ENCODE measurements at places on chromosomes 16 and 17.

DNA sequence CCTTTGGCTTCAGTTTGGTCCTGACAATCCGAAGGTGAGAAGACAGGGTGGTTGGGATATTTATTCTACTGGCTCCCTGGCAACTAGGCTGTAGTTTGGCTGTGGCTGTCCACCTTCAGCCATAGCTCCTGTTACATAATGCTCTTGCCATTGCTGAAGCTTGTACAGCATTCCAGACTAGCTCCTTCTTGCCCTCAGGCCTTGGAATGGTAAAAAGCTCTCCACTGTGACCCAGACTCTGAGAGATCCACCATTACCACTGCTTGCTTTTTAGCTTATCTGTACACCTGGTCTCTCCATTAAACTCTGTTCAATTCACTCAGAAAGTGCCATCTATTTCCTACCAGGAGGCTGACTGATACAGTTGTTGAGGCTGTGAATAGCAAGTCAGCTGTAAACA is 231.8 kb upstream of the MON1B start:
- DNase-seq, result no peak

- no peak for DNase-seq
Measured at GRCh38 chr16:10617662-10618420, 37.4 kb upstream of the EMP2 start.

DNA sequence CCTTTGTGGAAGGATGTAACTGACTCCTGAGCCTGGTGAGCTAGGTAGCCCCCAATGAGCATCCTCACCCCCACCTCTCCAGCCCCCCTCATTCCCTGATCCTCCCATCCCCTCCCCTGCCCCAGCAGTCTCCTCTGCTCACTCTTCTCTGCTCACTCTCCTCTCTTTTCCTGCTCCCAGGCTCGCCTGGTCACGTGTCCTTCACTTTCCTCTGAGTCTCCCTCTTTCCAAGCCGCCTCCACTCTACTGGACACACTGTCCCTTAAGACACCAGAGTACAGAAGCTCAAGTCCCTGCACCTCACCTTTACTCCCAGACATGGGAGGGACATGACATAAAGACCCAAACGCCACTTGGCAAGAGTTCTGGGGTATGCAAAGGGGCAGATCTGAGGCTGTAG is 76.3 kb upstream of the RBL2 start:
- DNase-seq, result no peak

DNA sequence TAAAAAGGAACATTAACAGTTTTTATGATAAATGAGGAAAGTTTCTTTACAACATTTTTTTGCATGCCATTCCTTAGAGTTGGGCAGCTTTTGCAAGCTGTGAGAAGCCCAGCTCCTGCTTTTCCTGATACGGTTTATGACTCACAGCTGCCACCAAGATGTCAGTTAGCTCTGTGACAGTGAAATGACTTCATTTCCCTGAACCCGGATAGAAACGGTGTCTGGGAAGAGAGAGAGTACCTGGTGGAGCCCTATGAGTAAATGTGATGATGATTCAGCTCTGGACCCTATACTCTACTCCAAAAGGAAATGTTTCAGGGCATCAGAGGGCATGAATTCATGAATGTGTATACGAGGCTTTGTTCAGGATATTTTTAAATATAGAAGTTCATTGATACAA is 366.3 kb upstream of the HSBP1 start:
- DNase-seq, result no peak

DNA sequence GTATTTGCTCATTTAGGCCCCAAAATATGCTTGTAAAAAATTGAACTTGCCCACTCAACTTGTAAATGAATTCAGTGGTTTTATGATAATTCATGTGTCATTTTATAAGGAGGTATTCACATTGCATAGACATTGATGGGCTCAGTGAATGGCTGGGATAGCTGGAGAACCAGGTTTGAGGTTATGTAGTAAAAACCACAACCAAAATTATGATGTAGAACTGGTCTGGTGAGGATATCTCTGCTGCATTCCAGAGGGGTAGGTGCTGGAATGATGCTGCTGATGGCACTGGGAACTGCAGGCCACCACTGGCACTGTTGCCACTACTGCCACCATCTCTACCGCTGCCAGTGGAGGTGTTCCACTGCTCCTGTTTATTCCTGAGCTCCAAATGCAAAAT is 21.5 kb upstream of the RABEP1 start:
- no peak for DNase-seq

DNA sequence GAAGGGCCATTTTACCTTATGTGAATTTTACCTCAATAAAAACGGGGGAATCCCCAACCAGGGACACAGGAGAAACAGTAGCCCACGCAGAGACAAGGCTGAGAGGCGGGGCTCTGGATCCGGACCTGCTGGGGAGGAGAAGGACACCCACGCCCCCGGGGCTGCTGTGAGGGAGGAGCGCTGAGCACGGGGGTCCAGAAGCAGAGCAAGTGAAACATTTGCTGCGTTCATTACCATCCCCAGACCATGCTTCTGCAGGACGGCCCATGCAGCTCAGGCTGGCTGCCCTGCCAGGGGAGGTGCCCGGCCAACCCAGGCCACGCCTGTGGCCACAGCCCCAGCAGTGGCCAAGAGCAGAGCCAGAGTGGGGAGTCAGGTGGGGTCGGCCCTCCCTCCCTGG is 50.0 kb downstream of the KCNJ18 start:
- no peak for DNase-seq

GRCh38 chr17:18247613-18248001 is 10.9 kb downstream of the FLII start:
- no peak for DNase-seq

- no peak for DNase-seq
Measured at GRCh38 chr16:60640038-60640437, 1396.2 kb downstream of the CDH8 start.

DNA sequence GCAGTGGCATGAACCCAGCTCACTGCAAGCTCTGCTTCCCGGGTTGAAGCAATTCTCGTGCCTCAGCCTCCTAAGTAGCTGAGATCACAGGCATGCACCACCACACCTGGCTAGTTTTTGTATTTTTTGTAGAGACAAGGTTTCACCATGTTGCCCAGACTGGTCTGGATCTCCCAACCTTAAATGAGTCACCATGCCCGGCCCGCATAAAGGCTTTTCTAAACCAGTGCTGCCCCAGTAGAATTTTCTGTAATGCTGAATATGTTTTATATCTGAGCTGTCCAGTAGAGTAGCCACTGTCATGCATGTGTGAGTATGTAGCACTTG is 36.9 kb upstream of the WSB1 start:
- no peak for DNase-seq

GRCh38 chr16:25031441-25032307 is 16.5 kb upstream of the ARHGAP17 start:
- peak; percentile 85 for DNase-seq

DNA sequence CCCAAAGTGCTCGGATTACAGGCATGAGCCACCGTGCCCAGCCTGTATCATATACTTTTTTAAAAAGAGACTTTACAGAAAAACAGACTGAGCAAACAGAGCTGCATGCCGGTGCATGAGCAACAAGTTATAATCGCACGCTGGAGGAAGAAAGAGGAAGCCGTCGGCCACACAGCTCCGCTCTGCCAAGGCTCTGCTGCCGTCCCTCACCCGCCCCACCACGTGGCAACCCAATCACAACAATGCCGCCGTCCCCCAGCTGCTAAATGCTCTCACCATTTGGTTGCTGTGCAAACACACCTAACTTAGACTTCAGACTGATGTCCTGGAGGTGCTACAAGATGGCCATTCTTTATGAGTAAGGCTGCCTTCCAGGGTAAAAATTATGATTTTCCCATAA is 83.5 kb downstream of the ADCY9 start:
- DNase-seq, result peak; percentile 24

DNA sequence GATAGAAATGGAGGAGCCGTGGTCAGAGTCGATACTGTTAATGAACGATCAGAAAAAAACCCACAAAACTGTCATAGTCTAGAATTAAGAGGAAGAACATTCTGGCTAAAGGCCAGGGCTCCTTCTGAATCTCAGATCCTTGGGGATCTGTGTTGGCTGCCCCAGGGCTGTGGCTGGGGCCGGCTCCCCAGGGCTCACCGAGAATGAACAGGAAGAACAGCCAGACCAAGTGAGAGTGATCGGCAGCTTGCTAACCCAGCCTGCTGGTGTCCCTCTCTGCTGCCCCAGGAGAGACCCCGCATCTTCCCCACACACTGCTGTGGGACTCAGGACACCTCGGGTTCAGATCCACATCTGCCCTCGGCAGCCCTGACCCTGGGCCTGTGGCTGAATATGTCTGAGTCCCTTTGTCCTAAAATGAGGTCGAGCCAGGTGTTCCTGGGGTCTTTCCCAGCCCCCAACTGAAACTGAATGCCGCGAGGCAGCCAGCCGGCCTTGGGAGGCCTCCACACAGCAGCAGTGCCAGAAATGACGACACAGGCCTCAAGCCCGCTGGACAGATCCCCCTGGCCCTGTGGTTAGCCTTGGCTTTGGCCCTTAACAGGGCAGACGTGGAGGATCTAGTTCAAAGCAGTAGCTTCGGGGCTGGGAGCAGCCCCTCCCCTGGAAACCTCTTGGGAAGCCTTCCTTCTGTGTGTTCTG is 23.9 kb upstream of the CLEC18A start:
- no peak for DNase-seq

GRCh38 chr16:65666132-65666941 is 544.5 kb upstream of the CDH11 start:
- DNase-seq, result no peak

DNA sequence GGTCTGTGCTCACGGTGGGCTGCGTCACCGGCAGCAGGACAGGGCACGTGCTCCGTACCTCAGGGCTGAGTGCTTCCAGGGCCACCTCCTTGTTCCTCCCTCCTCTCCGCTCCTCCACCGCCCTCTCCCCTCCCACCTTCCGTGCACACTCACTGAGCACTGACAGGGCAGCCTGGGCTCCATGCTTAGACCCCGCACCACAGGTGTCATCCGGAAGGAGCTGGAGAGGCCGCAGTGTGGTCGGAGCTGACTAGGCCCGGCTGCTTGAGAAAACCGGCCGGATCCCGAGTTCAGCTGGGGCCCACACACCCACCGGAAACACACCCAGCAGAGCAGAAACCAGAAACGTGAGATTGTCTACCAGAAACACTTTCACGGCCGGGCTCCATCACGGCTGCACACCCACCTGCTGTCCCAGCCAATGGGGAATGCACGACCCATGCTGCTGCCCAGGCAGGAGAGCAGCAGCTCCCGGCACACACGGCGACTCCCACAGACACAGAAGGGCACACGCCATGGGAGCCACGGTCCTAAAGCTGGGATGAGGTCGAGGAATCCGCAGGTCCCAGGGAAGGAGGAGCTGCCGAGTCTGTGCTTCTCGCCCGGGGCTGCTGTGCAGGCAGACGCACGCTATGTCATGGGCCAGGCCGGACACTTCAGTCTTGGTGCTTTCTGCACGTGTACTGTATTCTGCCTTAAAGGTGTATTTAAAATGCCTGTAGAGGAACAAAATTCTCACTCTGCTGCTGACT is 55.0 kb upstream of the ZNF469 start:
- DNase-seq, result no peak

DNA sequence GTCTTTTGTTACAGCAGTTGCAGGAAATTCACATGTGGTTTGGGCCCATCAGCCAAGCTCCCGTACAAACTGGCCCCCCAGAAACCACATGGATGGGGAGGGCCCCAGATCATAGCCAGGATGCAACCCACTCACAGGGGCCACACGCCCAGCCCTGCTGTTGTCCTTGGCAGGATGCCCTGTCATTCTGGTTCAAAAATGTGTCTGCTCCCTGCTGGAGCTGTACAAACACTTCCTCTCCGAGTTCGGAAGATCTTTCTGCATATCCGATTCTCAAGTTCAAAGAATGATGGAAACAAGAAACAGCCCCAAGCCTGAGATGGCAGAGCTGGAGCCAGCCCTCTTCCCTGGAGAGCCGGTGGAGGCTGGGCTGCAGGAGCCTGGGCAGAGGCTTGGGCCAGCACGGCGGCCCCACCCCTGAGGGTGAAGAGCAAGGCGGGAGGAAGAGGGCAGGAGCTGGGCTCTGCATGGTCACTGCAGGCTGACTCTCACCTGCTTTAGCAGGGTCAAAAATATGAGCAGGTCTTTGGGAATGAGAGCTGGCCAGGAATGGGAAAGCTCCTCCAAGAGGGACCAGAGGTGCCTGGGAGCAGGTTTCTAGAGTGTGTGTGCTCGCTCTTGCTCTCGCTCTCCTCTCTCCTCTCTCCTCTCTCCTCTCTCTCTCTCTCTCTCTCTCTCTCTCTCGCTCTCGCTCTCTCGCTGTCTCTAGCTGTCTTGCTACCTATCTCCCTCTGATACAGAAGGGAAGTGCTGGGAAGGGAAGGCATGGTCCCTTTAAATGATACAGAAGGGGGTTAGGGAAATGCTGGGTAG is 34.7 kb upstream of the ENPP7 start:
- DNase-seq, result no peak

GRCh38 chr17:81607431-81607830 is 29.5 kb downstream of the NPLOC4 start:
- DNase-seq, result no peak

GRCh38 chr16:67395105-67395457 is 1.8 kb upstream of the TPPP3 start:
- no peak for DNase-seq

DNA sequence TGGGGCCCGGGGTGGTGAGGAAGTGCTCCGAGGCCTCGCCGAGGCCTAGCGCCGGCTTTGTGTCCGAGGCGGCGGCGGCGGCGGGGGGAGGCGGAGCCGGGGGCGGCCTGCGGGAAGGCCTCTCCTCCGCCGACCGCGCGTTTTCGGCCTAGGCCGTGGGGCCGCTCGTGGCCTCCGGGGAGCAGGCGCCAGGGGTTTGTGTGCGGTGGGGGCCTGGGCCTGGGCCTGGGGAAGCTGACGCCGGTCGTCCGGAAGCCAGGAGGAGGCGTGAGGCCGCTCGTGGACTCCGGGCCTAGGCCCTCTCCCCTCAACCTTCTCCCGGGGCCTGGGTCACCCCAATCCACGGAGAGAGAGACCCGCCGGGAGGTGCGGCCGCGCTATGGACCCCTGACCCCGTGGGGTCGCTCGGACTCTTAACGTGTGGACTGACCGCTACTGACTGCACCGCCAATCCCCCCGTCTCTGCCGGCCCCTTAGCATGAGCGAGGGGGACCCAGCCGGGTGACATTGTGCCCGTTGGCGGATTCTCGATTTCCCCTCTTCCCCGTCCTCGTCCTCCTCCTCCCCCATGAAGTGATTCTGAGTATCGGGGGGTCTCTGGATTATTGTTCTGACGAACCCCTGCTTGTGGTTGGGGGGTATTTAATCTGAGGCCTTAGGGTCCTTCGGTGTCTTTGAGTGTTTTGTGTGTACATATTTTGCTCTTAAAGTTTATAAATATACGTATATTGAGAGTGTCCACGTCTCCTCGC is 660 bp downstream of the RBBP6 start:
- peak; percentile 50 for DNase-seq

DNA sequence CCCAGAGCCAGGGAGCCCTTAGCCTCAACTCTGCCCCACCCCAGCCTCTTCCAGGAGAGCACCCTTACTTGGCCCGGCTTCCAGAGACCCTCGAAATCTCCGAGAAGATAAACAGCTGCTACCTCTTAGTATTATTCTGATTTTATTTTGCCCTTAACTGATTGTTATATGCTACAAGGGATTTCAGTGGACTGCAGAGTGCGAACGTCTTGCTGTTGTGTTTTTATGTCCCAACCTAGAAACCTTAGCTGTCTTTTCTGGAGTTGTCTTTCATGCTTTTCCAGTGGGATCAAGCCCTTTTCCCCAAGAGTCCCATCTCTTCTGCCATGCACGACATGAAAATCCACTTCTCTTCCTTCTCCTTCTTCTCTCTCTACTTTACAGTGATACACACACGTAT is 47.0 kb downstream of the SNX20 start:
- DNase-seq, result no peak

Data from activated CD8-positive, alpha-beta memory T cell treated with anti-CD3 and anti-CD28 coated beads, Interleukin-2, amount 50 U/mL, for 4 hours (primary cell).